ENCODE measurements at places on chromosomes 13 and 19.

DNA sequence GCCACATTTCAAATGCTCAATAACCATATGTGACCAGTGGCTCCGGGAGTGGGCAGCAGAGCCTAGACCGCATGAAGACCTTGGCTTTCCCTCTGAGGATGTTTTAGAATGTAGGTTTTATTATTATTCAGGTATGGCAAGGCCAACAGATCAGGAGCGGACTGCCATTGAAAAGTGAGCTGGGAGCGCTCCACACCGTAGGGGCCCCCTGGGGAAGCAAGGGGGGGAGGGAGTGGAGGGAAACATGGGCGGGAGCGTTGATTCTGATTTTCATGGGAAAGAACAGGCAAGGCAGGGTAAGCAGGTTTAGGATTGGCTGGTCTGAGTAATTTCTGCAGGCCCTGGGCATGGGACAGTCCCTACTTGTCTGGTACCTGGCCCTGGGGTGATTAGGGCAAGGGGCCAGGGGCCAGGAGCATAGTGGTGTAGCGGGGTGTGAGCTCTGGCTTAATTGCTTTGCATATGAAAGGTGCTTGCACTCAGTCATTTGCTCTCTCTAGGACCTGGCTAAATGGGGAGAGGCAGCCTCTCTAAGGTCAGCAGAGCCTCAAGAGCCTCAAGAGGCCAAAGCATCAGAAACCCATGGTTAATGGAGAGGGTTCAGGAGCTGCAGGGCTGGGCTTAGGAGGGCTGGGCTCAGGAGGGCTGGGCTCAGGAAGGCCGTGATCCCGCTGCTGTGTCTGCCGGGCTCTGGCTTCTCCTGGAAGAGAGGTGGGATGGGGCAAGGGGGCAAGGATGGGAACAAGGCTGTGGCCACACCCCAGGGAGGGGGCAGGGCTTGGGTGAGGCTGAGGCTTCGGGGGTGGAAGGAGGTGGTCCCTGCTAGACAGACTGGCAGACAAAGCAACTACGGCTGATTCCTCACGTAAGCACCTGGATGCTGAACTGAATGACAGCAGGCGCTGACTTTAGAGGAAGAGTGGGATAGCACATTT, 82.0 kb upstream of the WASF3 start:
- no peak for DNase-seq

- DNase-seq, result no peak
Observed at GRCh38 chr13:111165241-111166010, 50.3 kb downstream of the ARHGEF7 start.

DNA sequence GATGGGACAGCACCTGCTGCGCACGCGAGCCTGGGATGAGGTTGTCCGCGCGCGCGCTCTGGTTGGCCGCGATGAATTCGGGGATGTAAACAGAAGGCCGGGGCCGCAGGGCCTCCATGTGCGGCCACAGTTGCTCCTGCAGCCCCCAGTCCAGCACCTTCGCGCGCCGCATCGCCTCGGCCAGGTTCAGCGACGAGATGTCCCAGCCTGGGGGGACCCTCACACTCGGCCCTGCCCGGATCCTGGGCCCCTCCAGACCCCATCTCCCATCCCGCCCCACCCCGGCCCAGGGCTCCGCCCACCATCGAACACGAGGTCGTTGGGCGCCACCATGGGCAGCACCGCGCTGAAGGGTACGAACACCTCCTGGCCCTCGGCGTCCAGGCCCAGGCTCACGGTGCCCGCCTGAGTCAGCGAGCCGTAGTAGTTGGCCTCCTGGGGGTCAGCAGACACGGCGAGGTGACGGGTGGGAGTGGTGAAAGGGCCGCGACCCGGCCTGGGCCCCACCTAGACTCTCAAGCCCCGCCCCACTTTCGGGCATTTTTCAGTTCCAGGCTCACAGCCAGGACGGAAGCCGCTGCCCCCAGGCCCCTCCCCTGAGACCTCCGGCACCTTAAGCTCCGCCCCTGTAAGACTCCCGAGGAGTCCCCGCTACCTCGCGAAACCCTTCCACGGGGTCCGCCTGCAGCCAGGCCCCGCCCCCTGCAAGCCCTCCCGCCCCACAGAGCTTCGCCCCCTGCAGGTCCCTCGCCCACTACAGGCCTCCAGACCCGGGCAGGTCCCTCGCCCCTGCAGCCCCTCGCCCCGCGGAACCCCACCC, 1.1 kb downstream of the ISYNA1 start:
- peak; percentile 42 for DNase-seq

DNA sequence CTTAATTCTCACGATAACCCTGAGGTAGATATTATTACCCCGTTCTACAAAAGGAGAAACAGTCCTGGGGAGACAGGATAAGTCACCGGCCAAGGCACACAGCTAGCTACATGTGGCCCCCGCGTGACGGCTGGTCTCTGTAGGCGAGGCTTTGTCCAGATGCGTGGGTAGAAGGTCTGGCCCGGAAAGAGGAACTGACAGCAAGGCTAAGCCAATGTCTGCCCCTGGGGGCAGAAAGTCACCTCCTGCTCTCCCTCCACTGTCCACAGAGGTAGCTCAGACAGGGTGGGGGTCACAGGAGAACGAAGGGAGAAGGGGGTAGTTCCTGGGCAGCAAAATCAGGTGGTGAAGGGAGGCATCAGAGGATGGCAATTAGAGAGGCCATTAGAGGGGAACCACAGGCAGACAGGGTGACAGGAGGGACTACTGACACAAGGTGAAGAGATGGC, 1.8 kb downstream of the APOC4 start:
- DNase-seq, result no peak

DNA sequence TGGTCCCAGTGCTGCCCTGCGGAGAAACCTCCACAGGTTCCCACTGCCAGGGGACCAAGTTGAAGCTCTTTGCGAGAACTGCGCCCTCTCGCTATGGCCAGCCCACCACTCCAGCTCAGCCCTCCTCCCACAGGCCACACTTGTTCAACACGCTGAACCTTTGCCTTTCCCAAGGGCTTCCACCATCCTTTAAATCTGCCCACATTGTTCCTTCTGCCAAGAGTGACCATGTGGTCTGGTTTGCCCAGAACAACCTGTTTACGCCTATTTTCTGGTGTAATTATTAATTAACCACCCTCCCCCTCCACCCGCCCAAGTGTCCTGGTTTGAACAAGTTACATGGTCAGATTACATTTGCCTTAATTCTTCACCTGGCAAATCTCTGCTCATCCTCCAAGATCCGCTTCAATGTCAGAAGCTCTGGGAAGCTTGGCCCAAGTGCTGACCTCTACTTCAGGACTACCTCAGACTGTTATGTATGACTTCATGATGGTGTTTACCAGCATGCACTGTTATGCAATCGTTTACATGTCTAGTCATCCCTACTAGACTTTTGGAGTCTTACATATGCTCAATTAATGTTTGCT, 12.0 kb upstream of the USP12 start:
- no peak for DNase-seq

GRCh38 chr13:110158226-110158625, 148.7 kb downstream of the COL4A1 start:
- DNase-seq, result no peak

DNA sequence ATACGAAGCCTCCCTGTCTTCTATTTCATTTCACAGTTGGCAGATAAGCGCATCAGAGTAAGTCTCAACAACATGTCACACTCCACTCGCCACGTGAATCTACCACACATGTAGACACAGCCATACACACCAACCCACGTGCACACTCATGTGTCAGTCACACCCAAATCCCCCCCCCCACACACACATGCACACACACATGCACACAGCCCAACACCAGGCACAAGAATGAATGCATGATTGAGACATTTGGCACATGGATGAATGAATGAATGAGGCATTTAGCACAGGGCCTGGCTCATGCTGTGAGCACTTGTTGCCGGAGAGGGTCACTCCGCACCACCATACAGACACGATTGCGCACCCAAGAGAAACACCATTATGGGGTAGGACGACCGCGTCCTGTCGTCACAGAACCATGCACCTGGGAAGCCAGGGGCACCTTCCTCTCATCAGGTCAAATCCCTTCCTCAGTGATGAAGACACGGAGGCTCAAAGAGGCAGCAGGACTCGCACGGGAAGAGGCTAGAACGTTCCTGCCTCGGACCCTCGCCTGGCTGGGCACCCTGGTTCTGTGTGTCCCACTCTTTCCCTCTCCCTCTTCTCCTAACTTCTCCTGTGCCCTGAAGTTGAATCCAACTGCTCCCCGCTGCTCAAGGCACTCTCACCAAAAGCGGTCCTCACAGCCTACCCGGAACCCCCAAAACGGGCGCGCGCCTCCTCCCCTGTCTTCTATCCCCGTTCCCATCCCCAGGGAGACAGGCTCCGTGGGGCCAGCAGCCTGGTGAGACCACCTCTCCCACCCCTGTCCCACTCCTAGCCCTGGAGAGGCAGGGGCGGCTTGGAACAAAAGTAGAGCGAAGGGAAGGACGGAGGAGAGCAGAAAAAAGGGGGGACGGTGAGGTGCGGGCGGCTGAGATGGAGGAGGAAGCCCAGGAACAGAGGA, 1.3 kb downstream of the MEIS3 start:
- DNase-seq, result no peak

- peak; percentile 92 for DNase-seq
Observed at GRCh38 chr13:21069561-21070004, 8.2 kb upstream of the LATS2 start.

DNA sequence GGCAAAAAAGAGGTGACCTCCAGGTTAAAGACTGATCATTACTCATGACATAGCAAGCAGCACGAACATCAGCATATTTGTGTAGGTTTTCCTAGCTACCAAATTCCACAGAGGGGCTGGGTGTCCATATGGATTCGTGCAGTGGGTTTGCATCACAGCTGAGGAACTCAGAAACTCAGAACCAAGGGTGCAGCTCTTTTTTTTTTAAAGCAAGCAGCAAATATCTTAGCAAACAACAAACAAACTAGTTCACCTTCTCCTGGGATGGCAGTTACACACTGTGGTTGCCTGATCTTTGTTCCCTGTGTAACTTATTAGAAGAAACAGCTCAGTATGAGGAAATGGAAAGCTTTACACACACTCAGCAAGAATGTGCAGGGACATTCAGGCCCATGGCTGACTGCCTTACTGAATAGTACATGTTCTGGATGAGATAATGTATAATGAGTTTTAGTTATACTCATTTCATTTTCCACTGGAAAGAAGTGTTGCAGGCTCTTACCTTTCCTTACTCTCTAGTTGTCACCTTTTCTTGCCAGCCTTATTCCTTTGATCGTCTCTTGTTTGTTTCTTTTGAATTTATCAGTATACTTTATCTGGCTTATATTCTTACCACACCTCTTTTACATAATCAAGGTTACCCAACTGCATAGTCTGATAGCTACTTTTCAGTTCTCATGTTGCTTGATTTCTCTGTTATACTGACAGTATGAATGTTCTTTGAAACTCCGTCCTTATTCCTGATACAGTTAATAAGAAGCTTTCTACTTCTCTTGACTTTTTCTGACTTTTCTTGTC, 4.3 kb downstream of the NDFIP2 start:
- DNase-seq, result peak; percentile 86

GRCh38 chr13:46662690-46663089, 109.7 kb downstream of the LRCH1 start:
- DNase-seq, result no peak

- DNase-seq, result no peak
Observed at GRCh38 chr19:5086725-5087439, 118.0 kb downstream of the KDM4B start.

DNA sequence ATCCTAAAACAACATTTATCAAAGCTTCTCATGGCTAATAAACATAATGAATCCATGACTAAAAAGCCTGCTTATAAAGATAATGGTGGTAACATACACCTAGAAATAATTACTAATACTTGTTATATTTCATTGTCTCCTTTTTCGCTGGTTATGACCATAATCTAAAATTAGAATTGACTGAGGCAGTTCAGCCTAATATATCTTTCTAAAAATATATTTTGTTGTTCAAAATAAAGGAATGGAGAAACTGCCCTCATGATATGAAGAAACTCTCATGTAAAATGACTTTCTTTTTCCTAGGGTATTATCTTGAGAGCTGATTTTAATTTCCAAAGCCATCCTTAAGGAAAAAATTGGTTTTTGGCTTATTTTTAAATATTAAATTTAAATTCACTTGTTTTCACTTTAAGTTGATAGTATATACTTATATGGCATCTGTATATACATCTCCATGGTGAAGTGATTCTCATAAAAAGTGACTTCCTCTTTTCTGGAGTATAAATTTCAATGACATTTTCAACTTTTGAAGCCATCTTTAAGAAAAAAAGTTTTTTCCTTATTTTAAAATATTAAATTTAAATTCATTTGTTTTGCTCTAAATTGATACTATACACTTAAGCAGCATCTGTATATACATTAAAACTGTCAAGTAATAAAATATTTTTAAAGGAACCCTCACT, 204.6 kb downstream of the VWA8 start:
- no peak for DNase-seq

GRCh38 chr19:8340341-8341096, 2.5 kb downstream of the KANK3 start:
- DNase-seq, result no peak

DNA sequence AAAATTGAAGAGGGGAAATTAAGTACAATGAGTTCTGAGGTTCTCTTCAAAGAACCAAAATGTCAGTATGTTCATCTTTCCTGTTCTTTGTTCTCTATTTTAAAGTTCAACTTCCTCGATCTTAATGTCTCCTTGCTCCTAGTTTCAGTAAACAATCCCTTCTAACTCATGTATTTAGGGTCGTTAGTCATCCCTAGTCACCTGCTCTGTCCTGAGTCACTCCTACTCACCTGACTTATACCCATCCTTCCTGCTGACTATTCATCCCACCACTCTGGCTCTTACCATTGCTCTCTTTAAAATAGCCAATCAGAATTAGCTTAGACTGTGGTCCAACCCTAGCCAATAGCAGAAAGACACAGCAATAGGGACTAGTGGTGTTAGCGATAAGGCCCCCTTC, 24.3 kb downstream of the ZNF90 start:
- no peak for DNase-seq

- DNase-seq, result no peak
Observed at GRCh38 chr13:26476111-26476781, 81.2 kb upstream of the WASF3 start.

DNA sequence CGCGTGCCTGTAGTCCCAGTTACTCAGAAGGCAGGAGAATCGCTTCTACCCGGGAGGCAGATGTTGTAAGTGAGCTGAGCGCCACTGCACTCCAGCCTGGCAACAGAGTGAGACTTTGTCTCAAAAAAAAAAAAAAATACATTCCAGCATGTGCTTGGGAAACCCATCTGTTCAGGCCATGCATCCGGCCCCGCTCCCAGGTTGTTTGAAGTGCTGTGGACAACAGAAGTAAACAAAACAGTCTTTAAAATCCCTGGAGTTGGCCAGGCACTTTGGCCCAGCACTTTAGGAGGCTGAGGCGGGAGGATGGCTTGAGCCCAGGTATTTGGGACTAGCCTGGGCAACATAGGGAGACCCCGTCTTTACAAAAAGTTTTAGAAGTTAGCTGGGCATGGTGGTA, 3.2 kb upstream of the PTPRS start:
- no peak for DNase-seq

- no peak for DNase-seq
Observed at GRCh38 chr13:31037874-31038500, 105.5 kb downstream of the TEX26 start.

GRCh38 chr19:10191347-10191746, 3.4 kb downstream of the DNMT1 start:
- DNase-seq, result peak; percentile 79

Data from skeletal muscle cell (primary cell).